HFFc6 (cell line): ENCODE measurements at places on chromosomes 13 and 19.

DNA sequence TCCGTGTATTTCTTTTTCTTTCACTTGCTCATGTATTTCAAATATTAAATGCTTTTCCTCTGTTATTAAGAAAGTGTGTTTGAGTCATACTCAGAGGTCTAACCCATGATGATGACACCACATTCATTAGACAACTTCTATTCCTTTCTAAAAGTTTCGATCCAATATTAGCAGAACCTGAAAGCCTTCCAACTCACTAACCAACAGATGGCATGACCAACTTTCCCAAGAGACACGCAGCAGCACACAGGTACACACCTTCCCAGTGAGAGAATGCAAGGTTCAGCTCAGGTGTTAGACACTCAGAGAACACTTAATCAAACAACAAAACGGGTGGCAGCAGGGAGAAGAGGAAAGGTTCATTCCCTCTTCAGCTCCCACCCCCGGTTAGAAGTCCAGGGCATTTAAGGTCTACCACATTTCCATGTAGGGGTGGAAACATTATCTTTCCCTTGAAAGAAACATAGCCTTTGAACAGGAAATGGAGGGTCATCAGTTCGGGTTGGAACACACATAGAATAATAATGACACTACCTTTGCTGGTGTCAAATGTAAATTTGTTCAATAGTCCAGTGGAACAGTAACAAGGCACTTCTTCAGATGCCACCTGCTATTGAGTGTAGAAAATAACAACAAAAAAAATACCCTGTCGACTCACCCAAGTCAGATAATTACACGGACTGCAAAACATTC is 404.2 kb downstream of the COG6 start:
- peaks cover 7% of the 10 kb centered on the region for H3K27me3 ChIP-seq
- no peak for DNase-seq
- no peak overlapping the region for H3K4me3 ChIP-seq
- H3K4me1 ChIP-seq: peaks cover 4% of the 10 kb centered on the region; the same call in 1 of the 2 replicates
- H3K36me3 ChIP-seq: no peaks in the 10 kb centered on the region
- H3K27ac ChIP-seq: no peak overlapping the region

DNA sequence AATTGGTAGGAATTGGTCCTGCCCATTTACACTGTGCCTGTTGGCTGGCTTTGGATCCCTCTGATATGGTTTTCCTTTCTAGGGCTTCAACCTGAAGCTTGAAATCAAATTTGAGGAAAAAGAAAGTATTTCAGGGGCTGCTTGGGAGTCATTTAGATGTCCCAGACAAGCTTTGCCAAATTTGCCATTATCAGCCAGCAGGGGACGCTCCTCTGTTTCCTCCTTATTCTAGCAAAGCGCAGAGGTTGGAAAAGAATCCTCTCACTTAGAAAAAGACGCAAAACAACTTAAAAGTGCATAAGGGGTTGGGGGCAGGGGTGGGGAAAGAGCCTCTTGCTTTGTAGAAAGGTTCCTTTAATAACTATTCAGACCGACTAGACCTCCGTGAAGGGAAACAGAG is 1211.1 kb upstream of the PCDH20 start:
- H3K4me3 ChIP-seq: no peak overlapping the region
- no peak overlapping the region for H3K27ac ChIP-seq
- H3K27me3 ChIP-seq: no peaks in the 10 kb centered on the region
- DNase-seq: no peak
- no peaks in the 10 kb centered on the region for H3K4me1 ChIP-seq

DNA sequence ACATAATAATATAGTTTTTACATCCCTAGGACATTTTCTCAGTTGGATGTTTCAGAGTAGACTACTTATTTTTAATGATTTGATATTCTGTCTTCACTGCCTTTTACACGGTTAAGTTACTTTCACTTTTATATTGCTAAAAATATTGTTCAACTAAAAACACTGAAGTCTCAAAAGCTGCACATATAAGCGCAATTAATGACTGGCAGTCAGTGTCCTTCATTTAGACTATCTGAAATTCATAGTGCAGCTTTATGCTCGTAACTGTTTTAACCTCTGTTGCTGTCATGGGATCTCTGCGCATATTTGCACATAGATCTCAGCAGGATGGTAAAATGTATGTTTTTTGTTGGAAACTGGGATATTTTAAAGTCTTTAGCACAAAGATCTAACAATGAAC is 864.3 kb downstream of the SLITRK6 start:
- no peaks in the 10 kb centered on the region for H3K36me3 ChIP-seq
- H3K27ac ChIP-seq: peak overlapping the region; percentile 45; the same call in 1 of the 2 replicates
- H3K4me3 ChIP-seq: peak overlapping the region; percentile 89
- DNase-seq: no peak

GRCh38 chr13:97225533-97225932 is 3.4 kb downstream of the MBNL2 start:
- peaks cover 74% of the 10 kb centered on the region for H3K4me1 ChIP-seq
- DNase-seq: no peak
- H3K27ac ChIP-seq: peak overlapping the region; percentile 93
- H3K4me3 ChIP-seq: peak overlapping the region; percentile 99
- peaks cover 55% of the 10 kb centered on the region for H3K36me3 ChIP-seq

DNA sequence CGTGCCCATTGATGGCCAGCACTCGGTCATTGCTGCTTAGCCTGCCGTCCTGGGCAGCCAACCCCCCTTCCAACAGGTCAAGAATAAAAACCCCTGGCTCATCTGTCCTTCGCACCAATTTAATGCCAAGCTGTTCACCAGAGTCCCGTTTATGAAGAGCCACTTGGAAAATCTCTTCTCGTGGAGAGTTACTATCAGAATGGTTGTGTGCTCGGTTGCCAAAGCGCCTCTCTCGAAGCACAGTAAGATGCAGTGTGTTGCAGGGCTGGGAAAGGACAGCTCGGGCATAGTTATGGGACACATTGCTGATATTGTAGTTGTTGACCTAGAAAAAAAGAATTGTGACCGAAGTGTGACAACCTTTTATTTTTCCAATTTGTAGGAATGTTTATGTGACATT is 57.9 kb downstream of the LNX2 start:
- no peak overlapping the region for H3K4me3 ChIP-seq
- no peak for DNase-seq
- H3K36me3 ChIP-seq: no peaks in the 10 kb centered on the region
- no peak overlapping the region for H3K27ac ChIP-seq
- no peaks in the 10 kb centered on the region for H3K4me1 ChIP-seq

DNA sequence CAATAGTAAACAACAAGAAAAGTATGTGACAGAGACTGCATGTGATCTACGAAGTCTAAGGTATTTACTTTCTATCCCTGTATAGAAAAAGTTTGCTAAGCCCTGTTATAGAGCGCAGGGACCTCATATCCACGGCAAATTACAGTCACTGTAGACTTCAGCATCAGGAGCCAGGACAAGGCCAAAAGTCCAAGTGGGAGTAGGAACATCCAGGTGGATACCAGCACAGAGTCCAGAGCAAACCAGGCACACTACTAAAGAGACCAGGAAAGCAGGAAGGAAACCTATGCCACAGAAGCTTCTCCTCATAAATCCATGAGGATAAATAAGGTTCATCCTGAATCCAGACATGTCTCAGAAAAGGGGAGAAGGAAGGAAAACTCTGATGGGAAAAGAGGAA is 342.2 kb upstream of the HTR2A start:
- no peaks in the 10 kb centered on the region for H3K27me3 ChIP-seq
- H3K4me3 ChIP-seq: no peak overlapping the region
- H3K36me3 ChIP-seq: no peaks in the 10 kb centered on the region
- DNase-seq: no peak

GRCh38 chr19:48991873-48992580 is 1.1 kb downstream of the GYS1 start:
- peak; percentile 80 for DNase-seq
- H3K27me3 ChIP-seq: peaks cover 2% of the 10 kb centered on the region; the same call in 1 of the 2 replicates
- H3K4me1 ChIP-seq: peaks cover 30% of the 10 kb centered on the region

DNA sequence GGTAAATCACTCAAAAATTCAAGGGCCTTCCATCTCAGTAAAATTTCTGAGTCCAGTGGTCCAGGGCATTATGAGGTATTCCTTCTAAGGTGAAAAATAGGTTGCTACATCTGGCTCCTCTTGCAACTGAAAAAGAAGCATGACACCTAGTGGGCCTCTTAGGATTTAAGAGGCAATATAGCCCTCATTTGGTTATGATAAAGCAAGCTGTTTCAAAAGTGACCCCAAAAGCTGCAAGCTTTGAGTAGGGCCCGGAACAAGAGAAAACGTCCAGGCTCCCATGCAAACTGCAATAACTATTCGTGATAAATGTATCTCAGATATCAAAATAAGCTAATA is 1910.2 kb upstream of the PRR20A start:
- no peak overlapping the region for H3K27ac ChIP-seq
- H3K36me3 ChIP-seq: no peaks in the 10 kb centered on the region
- no peaks in the 10 kb centered on the region; the same call in 1 of the 2 replicates for H3K27me3 ChIP-seq
- no peak overlapping the region for H3K4me3 ChIP-seq
- no peak for DNase-seq

DNA sequence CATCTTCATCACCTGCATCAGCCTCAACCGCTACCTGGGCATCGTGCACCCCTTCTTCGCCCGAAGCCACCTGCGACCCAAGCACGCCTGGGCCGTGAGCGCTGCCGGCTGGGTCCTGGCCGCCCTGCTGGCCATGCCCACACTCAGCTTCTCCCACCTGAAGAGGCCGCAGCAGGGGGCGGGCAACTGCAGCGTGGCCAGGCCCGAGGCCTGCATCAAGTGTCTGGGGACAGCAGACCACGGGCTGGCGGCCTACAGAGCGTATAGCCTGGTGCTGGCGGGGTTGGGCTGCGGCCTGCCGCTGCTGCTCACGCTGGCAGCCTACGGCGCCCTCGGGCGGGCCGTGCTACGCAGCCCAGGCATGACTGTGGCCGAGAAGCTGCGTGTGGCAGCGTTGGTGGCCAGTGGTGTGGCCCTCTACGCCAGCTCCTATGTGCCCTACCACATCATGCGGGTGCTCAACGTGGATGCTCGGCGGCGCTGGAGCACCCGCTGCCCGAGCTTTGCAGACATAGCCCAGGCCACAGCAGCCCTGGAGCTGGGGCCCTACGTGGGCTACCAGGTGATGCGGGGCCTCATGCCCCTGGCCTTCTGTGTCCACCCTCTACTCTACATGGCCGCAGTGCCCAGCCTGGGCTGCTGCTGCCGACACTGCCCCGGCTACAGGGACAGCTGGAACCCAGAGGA is 2.6 kb downstream of the P2RY11 start:
- H3K36me3 ChIP-seq: peaks cover 16% of the 10 kb centered on the region
- no peak for DNase-seq
- H3K27me3 ChIP-seq: peaks cover 18% of the 10 kb centered on the region
- peaks cover 17% of the 10 kb centered on the region for H3K4me1 ChIP-seq
- no peak overlapping the region for H3K27ac ChIP-seq
- H3K4me3 ChIP-seq: no peak overlapping the region; the same call in 1 of the 2 replicates

GRCh38 chr19:36258028-36258875 is 43.3 kb downstream of the ZNF146 start:
- no peaks in the 10 kb centered on the region for H3K4me1 ChIP-seq
- H3K27me3 ChIP-seq: peaks cover 4% of the 10 kb centered on the region
- H3K4me3 ChIP-seq: no peak overlapping the region
- peaks cover 11% of the 10 kb centered on the region for H3K36me3 ChIP-seq
- DNase-seq: no peak
- H3K27ac ChIP-seq: no peak overlapping the region

GRCh38 chr19:39390451-39390750 is 505 bp downstream of the PAF1 start:
- peaks cover 44% of the 10 kb centered on the region for H3K4me1 ChIP-seq
- no peak for DNase-seq
- peak overlapping the region; percentile 99 for H3K27ac ChIP-seq
- peaks cover 8% of the 10 kb centered on the region for H3K27me3 ChIP-seq

- peaks cover 30% of the 10 kb centered on the region for H3K27me3 ChIP-seq
- H3K27ac ChIP-seq: no peak overlapping the region
- no peak overlapping the region for H3K4me3 ChIP-seq
- no peaks in the 10 kb centered on the region for H3K36me3 ChIP-seq
- no peaks in the 10 kb centered on the region for H3K4me1 ChIP-seq
Observed at GRCh38 chr19:41089959-41090358, 1.7 kb downstream of the CYP2A13 start.

DNA sequence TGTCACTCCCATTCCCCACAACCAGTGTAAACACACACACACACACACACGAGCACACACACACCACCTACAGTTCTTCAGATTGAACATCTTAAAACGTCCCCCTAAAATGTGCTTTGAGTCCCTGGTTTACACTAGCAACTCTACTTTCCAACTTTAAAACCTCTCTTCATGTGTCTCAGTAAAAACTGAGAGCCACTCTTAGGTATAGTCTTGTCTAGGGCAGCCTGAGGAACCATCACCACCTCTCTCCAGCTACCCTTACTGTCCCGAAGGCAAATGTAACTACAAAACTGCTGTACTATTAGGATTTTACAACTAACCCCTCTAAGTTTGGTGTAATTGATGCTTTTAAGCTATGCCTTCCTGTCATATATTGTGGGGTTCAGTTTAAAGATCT is 1501.6 kb upstream of the MIR17HG start:
- H3K4me3 ChIP-seq: no peak overlapping the region
- no peaks in the 10 kb centered on the region for H3K36me3 ChIP-seq
- H3K27ac ChIP-seq: no peak overlapping the region
- H3K27me3 ChIP-seq: no peaks in the 10 kb centered on the region
